ENCODE measurements at places on chromosomes 1 and 21. TPM values are rescaled to one million over a fixed set of nuclear protein-coding genes. Genes with fewer than 3 reads are reported as not detected.

Gene CYP2J2
- total RNA-seq, result 0.98 TPM

Gene CRP
- total RNA-seq, result not detected

Gene KIF17
- not detected for total RNA-seq

Gene IVL
- not detected for total RNA-seq

Gene UTS2
- total RNA-seq, result not detected

Gene LDLRAD1
- total RNA-seq, result not detected

Gene CFH
- 1.7 TPM for total RNA-seq

Gene OVAAL
- total RNA-seq, result 25.8 TPM

Gene FOXO6
- total RNA-seq, result 0.18 TPM

Gene GDAP2
- total RNA-seq, result 18.3 TPM

Gene PLPPR4
- not detected for total RNA-seq

Gene DNASE2B
- 0.18 TPM for total RNA-seq

Gene NBPF26
- 7.8 TPM for total RNA-seq

Gene ANKRD35
- not detected for total RNA-seq

Data from SK-MEL-5 (cell line).